NCI-H446 (cell line): ENCODE measurements at places on chromosomes 2 and 18.

DNA sequence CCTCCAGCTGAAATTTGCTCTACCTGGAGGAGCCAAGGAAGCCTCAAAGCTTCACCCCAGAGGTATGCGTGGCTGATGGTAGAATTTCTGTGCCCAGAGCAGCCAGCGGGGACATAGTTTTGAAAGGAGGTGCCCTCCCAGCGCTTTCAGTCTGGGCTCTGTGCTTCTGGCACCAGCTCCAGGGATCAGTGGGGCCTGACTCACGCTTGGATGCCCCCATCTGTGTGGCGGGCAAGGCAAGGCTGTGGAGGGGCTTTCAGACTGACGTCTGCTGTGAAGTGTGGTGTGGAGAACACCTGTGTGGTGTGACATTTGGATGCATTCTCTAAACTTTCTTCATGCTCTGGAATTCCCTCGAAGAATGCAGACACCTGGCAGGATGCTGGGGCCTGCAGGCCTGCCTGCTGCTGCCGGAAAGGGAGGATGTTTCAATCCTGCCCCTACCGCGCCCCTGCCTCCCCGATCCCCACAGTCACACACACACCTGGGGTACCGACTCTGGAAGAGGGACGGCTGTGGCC is 84.1 kb downstream of the CTIF start:
- no peak for DNase-seq

GRCh38 chr2:191174442-191174841 is 23.6 kb upstream of the STAT4 start:
- no peak for DNase-seq

DNA sequence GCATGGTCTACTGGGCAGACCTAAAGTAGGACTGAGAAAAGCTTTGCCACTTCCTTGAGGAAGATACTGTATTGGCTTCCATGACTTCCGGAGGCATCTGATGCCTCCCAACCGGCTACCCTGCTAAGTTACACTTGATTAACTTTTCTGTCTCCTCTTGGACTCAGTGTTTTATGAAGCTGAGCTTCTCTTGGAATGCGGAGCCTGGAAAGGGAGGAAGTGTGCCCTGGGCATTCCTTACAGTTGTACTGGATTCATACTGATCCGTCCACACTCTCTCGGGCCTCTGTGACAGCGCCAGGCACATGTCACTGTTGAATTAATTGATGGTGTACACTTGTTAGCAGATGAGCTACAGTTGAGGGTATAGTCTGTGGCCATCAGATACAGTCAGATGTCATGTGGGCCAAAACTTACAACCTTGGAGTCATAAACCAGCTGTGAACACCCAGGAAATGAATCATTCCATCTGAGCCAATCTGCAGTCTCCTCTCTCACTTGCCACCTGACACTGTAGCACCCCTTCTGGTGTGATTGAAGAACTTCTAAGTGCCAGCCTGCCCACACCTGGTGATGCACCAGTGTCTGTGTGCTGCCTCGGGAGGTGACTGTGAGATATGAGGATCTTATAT is 122.5 kb downstream of the FHOD3 start:
- no peak for DNase-seq

- no peak for DNase-seq
Measured at GRCh38 chr18:31232775-31233424, 70.2 kb upstream of the DSC1 start.
